ENCODE measurements at places on chromosomes 6 and 20.

- no peak for DNase-seq
These were observed 178.4 kb downstream of the DLL1 start for GRCh38 chr6:170112583-170112860.

DNA sequence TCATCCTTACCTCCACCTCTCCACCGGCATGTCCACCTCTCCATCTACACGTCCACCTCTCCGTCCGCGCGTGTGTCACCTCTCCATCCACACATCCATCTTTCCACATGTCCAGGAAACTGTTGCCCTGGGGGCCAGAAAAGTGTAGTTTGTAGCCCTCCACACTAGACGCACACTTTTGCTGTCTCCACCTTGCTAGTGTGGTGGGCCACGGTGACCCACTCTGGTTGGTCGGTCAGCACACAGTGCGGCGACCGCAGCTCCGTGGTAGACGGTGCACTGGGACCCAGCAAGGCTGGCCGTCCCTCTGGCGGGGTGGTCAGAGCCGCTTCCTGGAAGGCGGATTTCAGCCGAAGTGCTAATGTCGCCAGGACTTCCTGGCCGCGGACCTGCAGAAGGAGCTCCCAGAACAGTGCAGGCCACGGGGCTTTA, 268.6 kb downstream of the DLL1 start:
- DNase-seq, result no peak

DNA sequence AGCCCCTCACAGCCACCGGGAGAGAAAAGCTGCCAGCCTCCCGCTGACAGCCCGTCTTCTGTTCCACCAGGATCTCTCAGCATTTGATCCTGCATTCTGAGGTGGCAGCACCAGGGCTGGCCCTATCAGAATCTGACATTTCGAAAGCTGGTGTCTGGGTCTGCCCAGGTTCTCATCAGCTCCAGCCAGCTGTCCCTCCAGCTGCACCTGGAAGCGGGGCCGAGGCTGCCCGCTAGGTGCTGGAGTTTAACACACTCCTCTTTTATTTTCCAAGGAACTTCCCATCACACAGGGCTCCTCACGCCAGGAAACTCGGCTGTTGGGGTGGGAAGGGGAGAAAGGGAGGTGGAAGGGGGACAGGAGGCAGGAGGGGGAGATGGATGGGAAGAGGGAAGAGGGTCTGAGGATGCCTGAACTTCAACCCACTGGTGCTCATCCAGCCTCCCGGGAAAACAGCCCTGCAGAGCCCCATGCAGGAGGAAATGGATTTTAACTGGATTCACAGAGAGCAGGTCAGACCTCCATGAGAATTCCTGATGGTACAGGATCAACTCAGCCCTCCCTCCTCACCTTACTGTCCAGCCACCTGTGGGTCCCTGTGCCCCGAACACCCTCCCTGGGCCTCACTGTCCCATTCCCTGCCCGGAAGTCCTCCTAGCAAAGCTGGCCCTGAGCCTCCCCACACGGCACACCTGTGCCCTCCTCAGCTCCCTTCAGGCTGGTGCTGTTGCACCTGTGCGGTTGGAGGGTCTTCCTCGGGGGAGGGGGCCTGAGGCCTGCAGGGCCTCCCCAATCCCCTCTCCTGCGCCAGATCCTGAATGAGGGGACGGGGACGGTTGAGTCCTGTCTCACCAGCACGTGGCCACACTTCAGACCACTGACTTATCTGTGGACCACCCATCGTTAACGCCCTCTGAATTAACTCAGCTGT, 3.9 kb upstream of the LSM14B start:
- DNase-seq, result no peak

- no peak for DNase-seq
These were observed 135.1 kb upstream of the RAB32 start for GRCh38 chr6:146408583-146408982.

DNA sequence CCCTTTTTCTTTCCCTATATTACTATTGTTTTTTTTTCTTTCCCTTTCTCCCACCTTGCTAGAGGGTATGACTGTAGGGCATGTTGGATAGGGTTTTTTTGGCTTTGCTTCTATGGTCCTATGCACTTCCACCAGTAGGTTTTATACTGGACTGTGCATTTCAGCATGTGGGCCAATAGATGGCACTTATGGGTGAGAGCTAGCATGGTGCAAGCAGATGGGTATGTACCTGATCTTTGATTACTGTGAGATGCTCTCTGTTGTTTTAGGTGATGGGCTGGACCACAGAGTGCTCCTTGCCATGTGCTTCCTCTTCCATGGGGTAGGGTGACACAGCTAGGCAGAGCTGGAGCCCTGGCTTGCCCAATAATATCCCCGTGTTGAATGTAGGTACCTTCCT, 128.5 kb upstream of the CHD6 start:
- no peak for DNase-seq

DNA sequence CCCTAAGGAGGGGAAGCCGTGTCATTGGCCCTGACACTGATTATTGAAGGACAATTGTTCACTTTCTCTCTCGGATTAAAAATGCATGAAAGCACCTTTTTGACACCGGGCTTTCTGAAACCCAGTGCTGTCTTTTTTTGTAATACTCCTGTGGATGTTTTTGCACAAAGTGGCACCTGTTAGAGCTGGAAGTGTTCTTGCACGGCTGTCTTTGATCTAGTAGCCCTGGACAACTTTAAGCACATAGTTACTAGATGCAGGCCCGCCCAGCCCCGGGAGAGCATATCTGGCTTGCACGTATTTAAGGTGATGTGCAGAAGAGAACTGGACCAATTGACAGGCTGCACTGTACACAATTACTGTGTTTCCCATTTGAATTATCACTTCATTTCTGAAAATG, 72.6 kb downstream of the ARID1B start:
- DNase-seq, result no peak

GRCh38 chr20:20525756-20526155, 157.9 kb downstream of the INSM1 start:
- no peak for DNase-seq

DNA sequence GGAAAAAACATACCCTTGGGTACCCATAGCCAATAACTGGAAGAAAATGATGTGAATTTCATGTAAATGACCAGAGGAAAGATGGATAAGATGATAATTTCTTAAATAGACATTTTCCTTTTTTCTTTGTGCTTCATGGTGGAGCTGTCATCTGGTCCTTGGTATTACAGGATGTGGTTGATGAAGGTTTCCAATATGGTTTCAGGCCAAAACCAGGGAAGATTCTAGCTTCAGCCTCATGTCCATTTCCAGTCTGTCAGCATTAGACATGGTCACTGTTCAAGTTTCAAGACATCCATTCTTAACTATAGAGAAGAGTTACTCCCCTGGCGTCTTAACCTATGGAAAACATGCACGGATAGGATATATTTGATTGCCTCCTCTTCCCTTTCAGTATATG, 63.6 kb downstream of the SSR1 start:
- peak; percentile 61 for DNase-seq

GRCh38 chr6:166595061-166595780, 8.7 kb upstream of the RAMACL start:
- DNase-seq, result peak; percentile 88

GRCh38 chr20:14634665-14635064, 297.3 kb upstream of the FLRT3 start:
- DNase-seq, result no peak

- no peak for DNase-seq
These were observed 45.6 kb downstream of the LY86 start for GRCh38 chr6:6633898-6634734.

Measured in AG08395 (cell line).